KG1 (cell line): ENCODE measurements at places on chromosomes 7 and 10.

DNA sequence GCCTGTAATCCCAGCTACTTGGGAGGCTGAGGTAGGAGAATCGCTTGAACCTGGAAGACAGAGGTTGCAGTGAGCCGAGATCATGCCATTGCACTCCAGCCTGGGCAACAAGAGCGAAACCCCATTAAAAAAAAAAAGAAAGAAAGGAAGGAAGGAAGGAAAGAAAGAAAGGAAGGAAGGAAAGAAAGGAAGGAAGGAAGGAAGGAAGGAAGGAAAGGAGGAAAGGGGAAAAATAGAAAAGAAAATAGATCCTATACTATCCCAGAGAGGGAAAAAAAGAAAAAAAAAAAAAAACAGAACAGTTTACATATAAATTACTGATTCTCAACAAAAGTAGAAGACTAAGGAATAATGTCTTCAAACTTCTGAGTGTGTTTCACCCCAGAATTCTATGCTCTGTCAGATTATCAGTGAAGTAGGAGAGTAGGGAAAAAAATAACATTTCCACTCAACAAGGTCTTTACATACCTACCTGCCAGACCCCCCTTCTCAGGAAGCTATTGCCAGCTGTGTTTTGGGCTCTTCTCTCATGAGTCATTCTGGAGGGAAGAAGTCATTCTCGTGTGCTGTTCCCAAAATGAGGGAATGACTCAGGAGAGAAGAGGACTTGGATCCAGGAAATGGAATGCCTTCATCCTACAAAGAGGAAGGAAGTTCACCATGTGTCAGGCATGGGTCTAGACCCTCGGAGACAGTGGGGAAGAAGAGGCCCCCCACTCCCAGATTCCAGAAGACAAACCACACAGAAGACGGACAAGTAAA lies 20.9 kb downstream of the RGS10 start:
- no peak for DNase-seq

- DNase-seq = no peak
Observed at GRCh38 chr10:24097751-24098207, 111.2 kb upstream of the KIAA1217 start.

DNA sequence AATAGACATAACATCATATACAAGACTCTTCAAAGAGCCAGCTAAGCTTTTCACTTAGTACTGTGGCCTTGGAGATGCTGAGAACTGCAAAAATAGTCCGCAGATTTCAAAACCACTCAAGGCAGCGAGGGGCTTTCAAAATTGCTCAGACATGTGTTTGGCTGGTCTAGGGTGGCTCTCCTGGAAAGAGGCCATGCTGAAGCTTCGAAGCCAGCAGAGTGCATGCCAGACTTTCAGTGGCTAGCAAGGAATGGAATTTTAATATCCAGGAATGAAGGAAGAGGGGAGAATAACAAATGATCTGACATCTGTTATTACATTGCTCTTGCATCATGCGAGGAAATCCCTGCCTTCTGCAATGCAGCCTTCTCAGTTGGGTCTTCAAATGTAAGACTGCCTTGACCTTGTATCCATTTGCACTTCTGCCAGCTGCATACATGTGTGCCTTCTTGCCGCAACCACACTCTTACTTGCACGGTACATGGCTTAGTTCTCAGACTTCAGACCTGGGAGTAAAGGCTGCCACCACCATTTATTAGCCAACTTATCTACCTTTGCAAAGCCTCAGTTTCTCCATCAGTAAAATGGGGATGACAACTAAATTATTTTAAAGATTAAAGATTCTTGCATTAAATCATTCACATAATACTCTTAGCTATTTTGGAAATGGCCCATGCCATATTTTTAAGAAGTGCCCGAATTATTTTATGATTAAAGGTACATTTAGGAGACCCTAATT lies 55.9 kb downstream of the ITIH5 start:
- no peak for DNase-seq

DNA sequence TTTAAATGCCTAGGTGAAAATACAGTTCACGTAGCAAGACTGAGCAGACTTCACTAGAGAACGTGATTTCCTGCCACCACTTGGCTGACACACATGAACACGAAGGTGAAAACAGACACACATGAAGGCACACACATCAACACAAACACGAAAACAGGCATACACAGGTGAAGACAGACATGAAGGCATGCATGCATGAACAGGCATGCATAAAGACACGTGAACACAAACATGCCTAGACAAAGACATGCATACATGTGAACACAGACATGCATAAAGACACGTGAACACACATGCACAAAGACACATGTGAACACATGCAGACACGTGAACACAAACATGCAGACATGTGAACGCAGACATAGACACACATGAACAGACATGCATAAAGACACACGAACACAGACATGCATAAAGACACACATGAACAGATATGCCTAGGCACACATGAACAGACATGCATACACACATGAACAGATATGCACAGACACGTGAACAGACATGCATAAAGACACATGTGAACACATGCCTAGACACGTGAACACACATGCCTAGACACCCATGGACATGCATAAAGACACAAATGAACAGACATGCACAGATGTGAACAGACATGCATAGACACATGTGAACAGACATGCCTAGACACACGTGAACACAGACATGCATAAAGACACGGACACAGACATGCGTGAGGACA lies 243.1 kb downstream of the ZMYND11 start:
- DNase-seq = no peak

GRCh38 chr7:139118805-139119485 lies 9.4 kb upstream of the ZC3HAV1 start:
- DNase-seq = no peak

GRCh38 chr7:132135746-132136385 lies 440.4 kb downstream of the PLXNA4 start:
- DNase-seq = no peak

DNA sequence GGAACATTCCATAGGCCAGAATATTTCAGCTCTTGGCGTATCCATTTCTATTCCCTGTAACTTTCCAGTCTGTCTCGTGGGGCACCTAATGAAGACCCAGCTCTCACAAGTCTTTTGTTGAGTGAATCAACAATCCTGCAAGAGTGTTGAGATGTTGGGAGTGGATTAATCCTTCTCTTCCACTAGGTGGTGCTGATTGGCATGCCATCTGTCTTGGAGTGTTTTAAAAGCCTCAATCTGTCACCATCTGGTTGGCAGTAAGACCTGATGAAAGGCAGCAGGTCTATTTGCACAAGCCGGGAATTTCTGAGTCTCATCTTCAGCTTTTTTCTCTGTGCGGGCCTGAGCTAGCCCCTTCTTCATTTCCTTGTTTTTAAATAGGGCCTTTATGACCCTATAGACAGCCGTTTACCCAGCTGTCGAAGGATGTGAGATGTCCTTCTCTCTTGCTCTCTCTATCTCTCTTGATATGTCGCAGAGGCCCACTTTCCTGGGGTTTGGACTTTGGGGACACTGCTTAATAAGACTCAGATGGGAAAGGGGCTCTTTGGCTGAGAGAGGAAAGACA lies 180.5 kb downstream of the ZNF365 start:
- no peak for DNase-seq

GRCh38 chr7:2106440-2106839 lies 126.3 kb downstream of the MAD1L1 start:
- no peak for DNase-seq

- no peak for DNase-seq
Observed at GRCh38 chr7:94943134-94943533, 35.7 kb downstream of the PPP1R9A start.

- DNase-seq = no peak
Observed at GRCh38 chr10:63393050-63393449, 72.7 kb downstream of the JMJD1C start.

DNA sequence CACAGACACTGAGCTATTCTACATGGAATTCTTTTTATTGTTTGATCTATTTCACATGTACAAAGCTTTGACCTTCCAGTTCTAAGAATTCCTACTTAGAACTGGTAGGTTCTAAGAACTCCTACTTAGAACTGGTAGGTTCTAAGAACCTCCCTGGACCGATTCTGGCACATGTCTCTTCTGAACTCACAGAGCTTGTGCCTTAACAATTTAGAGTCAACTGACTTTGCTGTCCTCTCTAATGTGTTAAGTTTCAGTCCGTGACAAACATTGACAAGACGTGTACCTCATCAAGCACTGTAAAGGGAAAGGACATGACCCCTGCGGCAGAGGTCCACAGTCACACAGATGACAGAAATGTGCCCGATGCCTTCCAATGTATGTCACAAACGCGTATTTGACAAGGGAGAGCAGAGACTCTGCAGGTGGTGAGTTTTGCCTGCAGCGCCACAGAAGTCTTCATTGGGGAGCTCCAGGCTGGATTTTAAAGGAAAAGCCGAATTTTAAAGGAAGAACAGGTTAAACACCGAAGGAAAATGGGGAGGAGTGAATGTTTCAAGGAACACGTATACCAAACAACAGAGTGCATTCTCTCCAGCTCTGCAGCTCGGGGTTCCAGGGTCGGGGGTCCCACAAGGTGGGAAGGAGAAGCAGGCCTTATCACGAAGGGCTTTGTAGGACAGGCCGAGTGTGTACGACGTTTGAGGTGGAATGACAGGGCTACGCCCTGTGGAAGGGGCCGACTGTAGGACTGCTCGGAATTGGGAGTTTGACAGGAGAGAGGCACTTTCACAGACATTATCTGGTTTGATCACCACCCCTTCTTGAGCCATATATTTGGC lies 161.1 kb upstream of the KLF14 start:
- no peak for DNase-seq

- DNase-seq = no peak
Observed at GRCh38 chr10:71241830-71242621, 29.7 kb downstream of the UNC5B start.

GRCh38 chr10:12042409-12042796 lies 206 bp downstream of the UPF2 start:
- DNase-seq = no peak

- no peak for DNase-seq
Observed at GRCh38 chr7:20191391-20191869, 25.8 kb downstream of the MACC1 start.

DNA sequence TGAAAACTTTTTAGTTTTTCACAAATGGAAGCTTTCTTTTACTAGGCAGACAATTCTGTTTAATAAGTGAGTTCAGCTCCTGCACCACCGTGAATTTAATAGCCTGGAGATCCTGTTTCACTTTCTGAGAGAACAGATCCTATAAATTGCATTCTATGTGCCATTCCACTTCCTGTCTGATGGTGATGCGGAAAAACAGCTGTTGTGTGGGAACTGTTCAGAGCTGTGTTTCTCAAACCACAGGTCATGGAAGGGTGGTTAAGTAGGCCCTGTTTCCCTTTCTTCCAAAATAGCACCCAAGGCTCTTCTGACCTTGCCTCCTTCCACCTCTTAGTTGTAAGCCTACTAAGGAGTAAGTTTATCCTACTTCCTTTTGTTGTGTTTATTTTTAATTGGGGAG lies 97.2 kb upstream of the DKK1 start:
- DNase-seq = no peak

DNA sequence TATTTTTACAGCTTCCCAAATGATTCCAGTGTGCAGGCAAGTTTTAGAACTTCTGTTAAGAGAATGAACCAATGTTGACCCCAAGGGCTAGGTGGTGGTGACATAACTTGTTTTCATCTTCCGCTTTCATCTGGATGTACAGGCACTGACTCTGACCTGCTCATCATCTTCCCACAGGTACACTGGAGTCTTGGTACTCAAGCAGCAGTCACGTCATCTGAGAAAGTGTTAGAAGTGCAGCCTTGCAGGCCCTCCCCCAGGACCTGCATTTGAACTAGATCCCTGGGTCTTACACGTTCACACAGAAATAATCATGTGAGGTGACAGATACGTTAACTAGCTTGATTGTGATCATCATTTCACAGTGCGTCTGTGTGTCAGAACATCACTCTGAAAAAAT lies 212.2 kb downstream of the CELF2 start:
- DNase-seq = no peak

GRCh38 chr10:76433161-76434005 lies 1002.0 kb downstream of the LRMDA start:
- DNase-seq = no peak

DNA sequence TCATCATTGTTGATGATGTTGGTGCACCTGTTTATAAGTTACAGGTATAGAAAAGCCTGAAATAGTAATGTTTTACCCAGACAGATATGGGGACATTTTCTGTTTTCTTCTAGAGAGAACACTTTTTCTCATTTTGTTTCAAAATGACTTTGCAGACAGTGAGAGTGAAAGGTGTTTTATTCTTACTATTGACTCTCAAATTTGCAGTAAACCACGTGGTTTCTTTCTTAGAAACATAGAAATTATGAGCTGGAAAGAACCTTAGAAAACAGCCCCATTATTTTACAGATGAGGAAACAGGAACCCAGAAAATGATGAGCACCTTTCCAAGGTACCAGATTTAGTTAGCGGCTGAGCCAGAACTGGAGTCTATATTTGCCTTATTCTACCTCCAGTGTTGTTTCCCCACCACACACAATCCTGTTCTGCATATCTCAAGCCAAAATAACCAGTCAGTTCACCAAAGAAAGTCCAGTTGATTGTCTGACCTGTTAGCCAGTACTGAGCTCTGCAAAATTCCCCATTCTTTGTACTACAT lies 138.9 kb upstream of the AHR start:
- no peak for DNase-seq
